ENCODE measurements at places on chromosomes 12 and 14.

DNA sequence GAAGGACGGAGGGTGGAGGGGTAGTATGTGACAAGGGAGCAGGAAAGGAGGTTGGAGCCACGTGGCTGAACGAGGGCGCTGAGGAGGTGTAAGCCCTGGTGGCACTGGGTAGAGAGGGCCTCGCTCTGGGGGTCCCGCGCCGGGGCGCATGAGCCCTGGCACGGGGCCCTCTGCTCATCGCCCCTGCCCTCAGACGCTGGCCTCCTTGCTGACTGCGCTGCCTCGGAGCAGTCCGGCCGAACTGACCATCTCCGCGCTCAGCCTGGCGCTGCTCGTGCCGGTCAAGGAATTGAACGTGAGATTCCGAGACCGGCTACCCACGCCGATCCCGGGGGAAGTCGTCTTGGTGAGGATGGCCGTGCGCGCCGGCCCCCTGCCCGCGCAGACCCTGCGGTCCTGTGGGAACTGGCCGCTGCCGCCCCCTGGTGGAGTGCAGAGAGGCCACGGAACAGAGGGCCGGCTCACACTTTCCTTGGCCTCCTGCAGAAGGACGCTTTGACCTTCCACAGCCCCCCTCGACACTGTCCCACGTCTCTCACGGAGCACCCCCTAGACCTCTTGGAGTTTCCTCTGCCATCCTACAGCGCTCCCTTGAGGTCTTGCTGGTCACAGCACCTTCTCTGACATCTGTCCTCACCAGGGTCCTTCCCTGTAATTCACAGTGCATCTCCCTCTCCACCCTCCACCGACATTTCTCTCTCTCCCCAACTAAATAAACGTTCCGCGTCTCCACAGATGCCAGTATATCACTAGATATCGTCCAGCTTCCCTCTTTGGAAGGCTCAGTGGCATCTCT is 10.5 kb downstream of the ARHGEF25 start:
- H3K4me3 ChIP-seq: peak overlapping the region; percentile 25
- peaks cover 1% of the 10 kb centered on the region for H3K4me1 ChIP-seq
- peaks cover 89% of the 10 kb centered on the region for H3K27me3 ChIP-seq
- no peak overlapping the region for H3K27ac ChIP-seq
- DNase-seq: no peak
- H3K36me3 ChIP-seq: no peaks in the 10 kb centered on the region

GRCh38 chr12:132336451-132337413 is 7.3 kb upstream of the GALNT9 start:
- no peaks in the 10 kb centered on the region for H3K4me1 ChIP-seq
- no peak overlapping the region for H3K27ac ChIP-seq
- H3K36me3 ChIP-seq: no peaks in the 10 kb centered on the region
- no peak overlapping the region for H3K4me3 ChIP-seq
- H3K27me3 ChIP-seq: peaks cover under 1% of the 10 kb centered on the region
- no peak for DNase-seq

- H3K27me3 ChIP-seq: no peaks in the 10 kb centered on the region
- peaks cover 2% of the 10 kb centered on the region for H3K4me1 ChIP-seq
- no peak overlapping the region for H3K27ac ChIP-seq
- no peak for DNase-seq
Observed at GRCh38 chr12:123288751-123289346, 17.2 kb upstream of the CDK2AP1 start.

GRCh38 chr12:72540811-72541210 is 268.6 kb downstream of the TRHDE start:
- no peaks in the 10 kb centered on the region for H3K27me3 ChIP-seq
- no peaks in the 10 kb centered on the region for H3K36me3 ChIP-seq
- no peak for DNase-seq
- H3K4me3 ChIP-seq: no peak overlapping the region

- peak within 1 kb of the TSS; percentile 97 for H3K4me3 ChIP-seq
- peaks cover 49% of the 10 kb centered on the region for H3K36me3 ChIP-seq
- no peak within 1 kb of the TSS for H3K27ac ChIP-seq
- H3K4me1 ChIP-seq: peaks cover 4% of the 10 kb centered on the region
Observed at GRCh38 chr12:6533923-6534694, at the start of gene GAPDH. TSS of gene GAPDH (plus strand) at chr12:6534517. CDS start at chr12:6534833, 316 bp downstream.

DNA sequence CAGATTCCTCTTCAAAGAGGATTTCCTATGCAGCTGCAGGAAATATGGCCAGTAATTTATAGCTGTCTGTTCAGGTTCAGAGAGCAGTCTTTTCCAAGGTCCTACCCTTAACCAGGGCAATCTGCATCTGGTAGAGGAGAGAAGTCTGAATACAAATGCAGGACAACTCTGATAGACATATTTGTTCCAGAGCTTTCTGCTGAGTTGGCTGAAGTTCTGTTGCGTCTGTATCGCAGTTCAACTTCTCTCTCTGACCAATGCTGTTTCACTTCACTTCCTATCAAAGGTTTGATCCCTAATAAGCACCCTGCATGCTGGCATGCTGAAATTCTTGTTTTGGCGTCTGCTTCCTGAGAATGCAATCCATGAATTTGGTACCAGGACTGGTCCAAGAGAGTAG is 14.0 kb upstream of the CCDC91 start:
- H3K4me3 ChIP-seq: no peak overlapping the region
- no peak overlapping the region for H3K27ac ChIP-seq
- H3K27me3 ChIP-seq: no peaks in the 10 kb centered on the region
- H3K4me1 ChIP-seq: no peaks in the 10 kb centered on the region
- DNase-seq: no peak
- no peaks in the 10 kb centered on the region for H3K36me3 ChIP-seq

DNA sequence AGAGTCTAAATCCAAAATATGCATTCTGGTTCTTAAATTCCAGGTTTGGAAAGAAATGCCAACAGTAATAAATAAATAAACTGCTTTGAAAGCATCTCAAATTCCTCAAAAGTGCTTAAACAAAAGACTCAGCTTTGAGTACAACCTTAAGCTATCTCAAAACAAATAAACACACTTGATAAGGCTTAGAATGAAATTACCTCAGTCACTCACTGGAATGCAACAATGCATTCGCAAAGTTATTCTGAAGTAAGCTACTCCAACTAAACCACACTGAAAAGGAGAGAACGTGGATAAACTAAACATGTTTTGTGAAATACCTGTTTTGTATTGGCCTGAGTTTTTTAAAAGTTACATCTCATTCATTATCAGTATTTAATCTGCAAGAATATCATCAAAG is 1.2 kb downstream of the SPTSSA start:
- no peak overlapping the region for H3K27ac ChIP-seq
- no peaks in the 10 kb centered on the region for H3K4me1 ChIP-seq
- peak overlapping the region; percentile 55 for H3K4me3 ChIP-seq
- H3K36me3 ChIP-seq: no peaks in the 10 kb centered on the region

DNA sequence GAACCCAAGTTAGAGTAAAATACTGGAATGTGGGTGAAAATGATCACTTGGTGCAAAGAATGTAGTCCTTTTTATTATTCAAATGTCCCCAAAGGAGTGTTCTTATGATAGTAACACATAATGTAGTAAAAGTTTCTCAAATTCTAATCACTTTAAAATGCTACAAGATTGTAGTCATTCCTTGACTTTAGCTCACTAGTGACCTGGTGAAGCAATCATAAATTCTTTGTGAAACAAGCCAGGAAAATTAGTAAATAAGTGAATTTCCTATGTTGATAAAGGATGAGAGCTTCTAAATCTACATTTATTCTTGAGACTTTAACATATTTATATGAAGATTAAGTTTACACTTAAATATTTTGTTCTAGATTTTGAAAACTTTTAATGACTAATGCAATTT is 30.7 kb upstream of the SLC17A8 start:
- H3K36me3 ChIP-seq: peaks cover 4% of the 10 kb centered on the region
- H3K4me1 ChIP-seq: no peaks in the 10 kb centered on the region
- no peak overlapping the region for H3K4me3 ChIP-seq
- no peak overlapping the region for H3K27ac ChIP-seq
- no peaks in the 10 kb centered on the region for H3K27me3 ChIP-seq
- DNase-seq: no peak

- H3K27me3 ChIP-seq: no peaks in the 10 kb centered on the region
- H3K4me1 ChIP-seq: no peaks in the 10 kb centered on the region
- H3K27ac ChIP-seq: no peak overlapping the region
- no peak for DNase-seq
- no peaks in the 10 kb centered on the region for H3K36me3 ChIP-seq
Observed at GRCh38 chr12:53427905-53428594, 4.4 kb downstream of the AMHR2 start.

DNA sequence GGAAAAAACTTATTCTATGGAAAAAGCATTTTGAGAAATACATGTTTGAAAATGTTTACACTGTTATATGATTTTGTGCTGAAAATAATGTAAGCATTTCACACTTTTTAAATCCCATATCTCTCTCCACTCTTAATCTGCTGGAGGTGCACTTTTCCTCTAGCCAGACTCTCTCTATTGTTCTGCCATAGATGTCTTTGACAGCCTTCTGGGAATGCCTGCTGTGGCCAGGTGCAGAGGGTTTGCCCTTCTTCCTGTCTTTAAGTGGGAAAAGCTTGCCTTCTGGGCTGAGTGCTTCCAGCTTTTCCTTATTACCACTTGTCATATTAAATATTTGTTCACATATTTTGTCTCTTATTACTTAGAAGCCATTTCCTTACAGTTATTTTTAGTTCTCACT is 60.1 kb upstream of the PPM1H start:
- H3K4me3 ChIP-seq: no peak overlapping the region
- H3K27ac ChIP-seq: no peak overlapping the region
- no peaks in the 10 kb centered on the region for H3K4me1 ChIP-seq
- H3K36me3 ChIP-seq: no peaks in the 10 kb centered on the region

- H3K4me3 ChIP-seq: no peak overlapping the region
- no peak overlapping the region for H3K27ac ChIP-seq
- no peaks in the 10 kb centered on the region for H3K4me1 ChIP-seq
- DNase-seq: no peak
- no peaks in the 10 kb centered on the region for H3K27me3 ChIP-seq
Observed at GRCh38 chr14:47555333-47555732, 120.1 kb downstream of the MDGA2 start.

DNA sequence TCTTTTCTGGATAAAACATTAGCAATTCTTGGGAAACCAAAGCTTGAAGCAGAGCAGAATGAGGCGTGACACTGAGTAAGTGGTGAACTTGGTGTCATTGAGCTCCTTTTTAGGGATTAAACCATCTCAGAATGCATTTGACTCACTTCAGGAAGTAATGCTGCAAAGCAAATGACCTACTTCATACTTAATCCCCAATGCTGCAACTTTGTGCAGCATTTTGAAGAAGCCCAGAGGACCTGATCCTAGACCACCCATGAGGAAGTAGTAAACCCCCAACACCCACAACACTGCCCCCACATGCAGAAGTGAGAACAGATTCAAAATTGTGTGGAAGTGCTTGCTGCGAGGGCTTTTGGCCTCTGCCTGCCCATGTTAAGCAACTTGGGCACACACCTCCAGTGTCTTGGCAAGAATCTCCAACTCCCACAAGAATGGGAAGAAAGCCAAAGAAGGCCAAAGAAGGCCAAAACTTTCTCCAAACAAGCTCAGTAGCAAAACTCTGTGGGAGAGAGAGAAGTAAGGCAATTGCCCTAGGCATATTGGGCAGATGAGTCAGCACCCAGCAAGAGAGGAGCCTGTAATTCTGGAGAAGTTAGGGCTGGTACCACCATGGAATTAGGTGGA is 69.2 kb upstream of the ETV6 start:
- H3K27me3 ChIP-seq: no peaks in the 10 kb centered on the region
- no peak for DNase-seq
- no peak overlapping the region for H3K27ac ChIP-seq
- H3K4me1 ChIP-seq: no peaks in the 10 kb centered on the region
- no peaks in the 10 kb centered on the region for H3K36me3 ChIP-seq

DNA sequence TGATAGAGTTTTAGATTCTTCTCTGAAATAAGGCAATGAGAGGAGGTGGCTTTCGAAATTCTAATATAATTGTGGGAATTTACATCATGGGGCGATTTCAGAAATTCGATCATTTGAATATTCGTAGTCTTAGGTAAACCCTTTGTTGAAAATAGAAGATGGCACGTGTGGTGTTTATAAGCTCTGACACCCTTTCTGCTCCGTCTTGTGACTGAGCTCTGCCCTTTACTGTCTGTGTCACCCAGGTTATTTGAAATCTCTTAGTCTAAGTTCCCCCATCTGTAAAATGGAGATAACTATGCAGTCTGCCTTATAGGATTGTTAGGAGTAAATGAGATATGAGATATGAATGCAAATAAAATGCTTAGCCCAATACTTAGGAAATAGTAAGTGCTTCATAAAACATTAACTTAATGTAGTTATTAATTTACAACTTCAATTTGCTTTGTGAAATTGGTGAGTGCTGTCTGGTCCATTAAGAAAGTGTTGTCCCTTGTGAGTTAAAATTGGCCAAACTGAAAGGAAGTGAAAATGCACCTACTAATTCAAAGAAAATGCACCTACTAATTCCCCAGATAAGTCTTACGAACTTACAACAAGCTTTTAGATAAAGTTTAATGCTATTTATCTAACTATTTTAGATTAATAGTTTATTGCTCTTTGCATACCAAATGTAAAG is 1.5 kb downstream of the BMAL2 start:
- no peak for DNase-seq
- H3K27me3 ChIP-seq: peaks cover 7% of the 10 kb centered on the region
- H3K36me3 ChIP-seq: no peaks in the 10 kb centered on the region
- 0 out of 2 replicates have a peak, but pooled peaks cover 2% of the 10 kb centered on the region for H3K4me1 ChIP-seq
- no peak overlapping the region for H3K27ac ChIP-seq
- no peak overlapping the region for H3K4me3 ChIP-seq

DNA sequence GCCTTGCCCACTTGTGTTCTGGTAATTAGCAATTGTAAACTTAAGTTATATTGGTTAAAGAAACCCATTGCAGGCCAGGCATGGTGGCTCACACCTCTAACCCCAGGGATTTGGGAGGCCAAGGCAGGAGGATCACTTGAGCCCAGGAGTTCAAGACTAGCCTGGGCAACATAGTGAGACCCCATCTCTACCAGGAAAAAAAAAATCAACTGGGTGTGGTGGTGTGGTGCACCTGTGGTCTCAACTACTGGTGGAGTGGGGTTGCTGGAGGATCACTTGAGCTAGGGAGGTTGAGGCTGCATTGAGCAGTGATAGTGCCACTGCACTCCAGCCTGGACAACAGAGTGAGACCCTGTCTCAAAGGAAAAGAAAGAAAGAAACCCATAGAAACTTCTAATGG is 13.7 kb downstream of the YY1 start:
- DNase-seq: no peak
- H3K4me1 ChIP-seq: no peaks in the 10 kb centered on the region
- no peak overlapping the region for H3K27ac ChIP-seq
- H3K36me3 ChIP-seq: no peaks in the 10 kb centered on the region

DNA sequence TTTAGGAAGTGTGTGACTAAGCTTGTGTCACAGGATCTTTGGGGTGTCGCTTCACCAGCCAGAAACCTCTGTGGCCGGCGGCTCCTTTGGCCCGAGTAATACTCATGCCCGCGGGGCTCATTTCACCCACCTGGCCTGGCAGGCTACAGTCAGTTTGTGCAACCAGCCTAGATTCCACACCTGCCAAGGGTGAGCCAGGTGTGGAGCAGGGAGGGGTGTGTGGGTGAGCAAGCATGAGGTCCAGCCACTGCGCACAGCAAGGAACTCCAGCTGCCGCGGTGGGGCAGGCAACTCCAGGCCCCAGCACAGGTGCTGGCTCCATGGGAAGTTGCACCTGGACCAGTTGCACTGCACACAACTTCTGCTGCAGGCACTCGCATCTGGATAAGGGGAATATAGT is 462.3 kb upstream of the LRFN5 start:
- H3K4me3 ChIP-seq: no peak overlapping the region
- no peak overlapping the region for H3K27ac ChIP-seq
- no peak for DNase-seq
- H3K36me3 ChIP-seq: no peaks in the 10 kb centered on the region
